ENCODE measurements at places on chromosomes 6 and 20.

- no peak for DNase-seq
Measured at GRCh38 chr20:31496761-31497295, 17.4 kb upstream of the HM13 start.

DNA sequence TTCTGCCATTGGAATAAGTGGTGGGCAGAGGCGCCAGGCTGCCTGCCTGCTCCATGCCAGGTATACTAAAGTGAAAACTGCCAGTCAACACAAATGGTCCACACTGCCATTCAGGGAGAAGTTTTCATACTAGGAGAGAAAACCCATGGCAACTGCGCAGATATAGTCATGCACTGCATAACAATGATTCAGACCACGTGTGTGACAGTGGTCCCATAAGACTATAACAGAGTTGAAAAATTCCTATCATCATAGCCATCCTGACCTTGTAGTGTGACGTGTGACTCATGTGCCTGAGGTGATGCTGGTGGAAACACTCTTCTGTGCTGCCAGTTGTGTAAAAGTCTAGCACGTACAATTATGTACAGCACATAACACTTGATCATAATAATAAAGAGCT lies 25.1 kb downstream of the ZC3H12D start:
- DNase-seq: no peak

DNA sequence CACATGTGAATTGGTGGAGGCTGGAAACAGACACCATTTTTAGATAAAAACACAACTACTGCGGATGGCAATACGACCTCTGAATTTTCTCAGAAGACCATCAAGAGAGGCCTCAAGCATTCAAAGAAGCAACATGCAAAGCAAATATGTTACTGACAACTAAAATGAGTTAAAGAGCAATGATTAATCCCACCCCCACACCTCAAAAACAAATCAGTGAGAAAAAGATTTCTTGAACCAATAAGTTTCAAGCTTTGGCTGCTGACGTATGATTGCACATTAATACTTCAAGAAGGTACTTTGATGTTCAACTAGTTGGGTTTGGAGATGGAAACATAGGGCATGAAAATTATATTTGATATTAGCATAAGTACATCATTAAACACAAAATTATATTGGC lies 982 bp downstream of the MMUT start:
- no peak for DNase-seq

DNA sequence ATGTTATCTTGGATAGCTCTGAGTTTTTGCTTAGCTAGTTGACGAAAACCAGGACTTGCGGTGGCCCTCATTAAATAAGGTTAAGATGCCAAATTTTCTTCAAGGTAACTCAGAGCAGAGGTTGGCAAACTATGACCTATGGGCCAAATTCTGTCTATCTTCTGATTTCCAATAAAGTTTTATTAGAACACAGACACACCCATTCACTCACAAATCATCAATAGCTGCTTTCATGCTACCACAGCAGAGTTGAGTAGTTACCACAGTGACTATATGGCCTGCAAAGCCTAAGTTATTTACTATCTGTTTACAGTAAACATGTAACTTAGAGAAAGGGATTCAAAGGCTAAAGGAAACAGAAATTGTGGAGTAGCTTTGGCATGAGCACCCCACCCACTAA lies 23.6 kb downstream of the DCDC2 start:
- no peak for DNase-seq

DNA sequence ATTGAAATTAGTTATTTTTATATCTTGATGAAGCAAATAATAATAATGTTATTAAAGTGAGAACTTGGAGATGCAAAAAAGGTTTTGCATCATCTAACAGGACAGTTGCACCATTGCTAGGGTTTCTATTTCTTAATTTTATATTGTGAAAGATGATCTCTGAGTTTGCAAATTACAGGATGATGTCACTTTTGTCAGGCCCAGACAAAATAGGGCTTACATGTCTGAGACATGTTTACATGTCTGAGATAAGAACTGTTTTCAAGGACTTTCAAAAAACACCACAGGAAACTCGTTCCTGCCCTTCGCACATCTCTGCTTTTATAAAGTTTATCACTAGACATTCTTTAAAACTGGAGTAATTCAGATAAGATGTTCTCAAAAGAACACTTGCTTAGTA lies 1075.8 kb upstream of the MANEA start:
- DNase-seq: no peak

DNA sequence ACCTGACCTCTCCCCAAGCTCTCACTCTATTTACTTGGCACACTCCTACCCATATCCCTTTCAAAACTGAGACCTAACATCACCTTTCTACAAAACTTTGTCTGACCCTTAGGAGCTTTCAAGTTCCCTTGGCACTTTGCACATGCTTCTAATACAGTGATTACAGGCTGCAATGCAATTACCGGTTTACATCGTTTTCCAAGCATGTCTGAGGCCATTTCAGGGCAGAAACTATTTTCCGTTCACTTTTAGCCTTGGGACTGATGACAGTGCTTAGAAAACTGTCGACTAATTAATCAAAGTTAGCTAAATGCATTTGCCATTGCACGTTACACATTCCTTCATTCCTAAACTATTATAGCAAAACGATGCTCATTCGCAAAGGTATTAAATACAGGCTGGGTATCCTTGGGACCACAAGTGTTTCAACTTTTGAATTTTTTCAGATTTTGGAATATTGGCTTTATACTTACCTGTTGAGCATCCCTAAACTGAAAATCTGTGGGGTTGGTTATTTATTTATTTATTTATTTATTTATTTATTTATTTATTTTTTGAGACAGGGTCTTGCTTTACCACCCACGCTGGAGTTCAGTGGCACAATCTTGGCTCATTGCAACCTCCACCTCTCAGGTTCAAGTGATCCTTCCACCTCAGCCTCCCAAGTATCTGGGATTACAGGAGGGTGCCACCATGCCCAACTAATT lies 3.3 kb downstream of the RARS2 start:
- no peak for DNase-seq

- DNase-seq: peak; percentile 59
Measured at GRCh38 chr6:133130863-133131262, 110.3 kb upstream of the EYA4 start.

GRCh38 chr20:63542696-63543095 lies 4.9 kb downstream of the SRMS start:
- DNase-seq: peak; percentile 72

DNA sequence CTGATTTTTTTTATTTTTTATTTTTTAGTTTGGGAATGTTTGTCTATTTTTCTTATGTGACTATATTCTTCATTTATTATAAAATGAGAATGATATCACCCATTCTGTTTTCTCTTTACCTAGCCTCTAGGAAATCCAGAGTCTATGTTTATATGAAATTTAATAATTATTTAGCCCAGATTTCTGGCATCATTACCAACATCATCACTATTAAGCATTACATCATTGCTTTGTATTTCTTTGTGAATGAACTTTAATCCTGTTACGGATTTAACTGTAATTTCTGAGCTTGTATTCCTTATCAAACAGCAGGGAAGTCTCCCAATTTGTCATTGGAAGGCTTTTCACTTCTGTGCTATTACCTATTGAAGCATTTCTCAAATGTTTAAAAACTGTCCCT lies 72.7 kb upstream of the NOX3 start:
- DNase-seq: no peak

DNA sequence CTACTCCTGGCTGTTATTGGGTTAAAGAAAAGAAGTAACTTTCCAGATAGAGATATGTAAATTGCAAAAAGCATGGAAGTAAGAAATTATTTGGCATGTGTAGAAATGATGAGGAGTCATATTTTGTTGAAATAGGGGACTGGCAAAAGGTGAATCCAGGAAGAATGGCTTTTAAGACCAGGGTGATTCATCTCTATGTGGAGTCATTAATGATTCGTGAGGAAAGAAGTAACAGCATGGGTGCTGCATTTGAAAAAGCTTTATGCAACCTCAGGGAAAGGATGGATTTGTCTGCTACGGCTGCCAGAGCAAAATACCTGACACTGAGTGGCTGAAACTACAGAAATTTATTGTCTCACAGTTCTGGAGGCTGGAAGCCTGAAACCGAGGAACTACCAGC lies 14.8 kb upstream of the SYNE1 start:
- no peak for DNase-seq

GRCh38 chr6:1745814-1746213 lies 136.1 kb downstream of the FOXC1 start:
- DNase-seq: no peak

- peak; percentile 84 for DNase-seq
Measured at GRCh38 chr6:113564371-113565171, 292.6 kb upstream of the MARCKS start.

- no peak for DNase-seq
Measured at GRCh38 chr20:30985386-30985785, 272.1 kb upstream of the DEFB115 start.

DNA sequence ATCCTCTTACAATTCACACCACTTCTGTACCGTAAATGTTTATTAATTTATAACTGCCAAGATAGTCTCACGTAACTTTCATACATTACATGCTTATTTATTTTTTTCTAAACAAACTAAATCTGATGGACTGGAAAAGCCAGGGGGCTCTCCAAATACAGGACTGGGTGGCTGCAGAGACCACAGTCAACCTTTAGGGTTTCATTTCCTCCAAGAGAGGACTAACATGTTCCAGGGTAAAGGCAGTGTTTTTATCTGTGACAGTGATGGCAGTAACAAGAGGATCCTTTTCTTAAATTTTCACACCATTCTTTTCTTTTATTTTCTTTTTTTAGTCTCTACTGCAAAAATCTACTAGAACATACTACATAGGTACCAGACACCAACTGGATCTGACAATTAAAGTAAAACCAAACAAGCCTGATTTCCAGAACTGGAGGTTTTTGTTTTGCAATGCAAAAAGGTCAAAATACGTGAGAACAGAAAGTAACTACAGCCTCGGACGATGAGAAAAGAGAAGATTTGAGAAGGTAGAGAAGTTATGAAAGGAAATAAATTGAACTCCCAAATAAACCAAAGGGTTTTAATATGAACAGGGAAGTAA lies 1.2 kb downstream of the LMBRD1 start:
- no peak for DNase-seq

DNA sequence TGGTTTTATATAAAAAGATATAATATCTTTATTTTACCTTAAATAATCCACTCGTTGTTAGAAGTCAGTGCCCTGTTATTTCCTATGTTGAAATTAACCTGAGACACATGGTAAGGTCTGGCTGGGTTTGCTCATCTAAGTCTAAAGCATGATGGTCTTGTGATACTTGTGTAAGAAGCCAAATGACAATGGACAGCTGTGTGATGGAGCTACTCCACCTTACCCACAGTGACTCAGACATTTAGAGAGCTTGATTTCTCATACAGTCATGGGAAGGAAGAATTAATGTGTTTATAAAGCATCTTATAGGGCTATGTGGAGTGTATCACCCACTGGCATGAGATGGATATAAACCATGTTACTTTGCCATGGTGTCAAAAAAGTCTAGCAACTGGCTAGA lies 11.7 kb downstream of the CTCFL start:
- DNase-seq: no peak

- DNase-seq: no peak
Measured at GRCh38 chr20:41293269-41294037, 24.1 kb downstream of the ZHX3 start.

- DNase-seq: no peak
Measured at GRCh38 chr20:15756754-15757115, 816.5 kb downstream of the KIF16B start.

GRCh38 chr20:43723186-43723585 lies 3.6 kb downstream of the GTSF1L start:
- DNase-seq: no peak

DNA sequence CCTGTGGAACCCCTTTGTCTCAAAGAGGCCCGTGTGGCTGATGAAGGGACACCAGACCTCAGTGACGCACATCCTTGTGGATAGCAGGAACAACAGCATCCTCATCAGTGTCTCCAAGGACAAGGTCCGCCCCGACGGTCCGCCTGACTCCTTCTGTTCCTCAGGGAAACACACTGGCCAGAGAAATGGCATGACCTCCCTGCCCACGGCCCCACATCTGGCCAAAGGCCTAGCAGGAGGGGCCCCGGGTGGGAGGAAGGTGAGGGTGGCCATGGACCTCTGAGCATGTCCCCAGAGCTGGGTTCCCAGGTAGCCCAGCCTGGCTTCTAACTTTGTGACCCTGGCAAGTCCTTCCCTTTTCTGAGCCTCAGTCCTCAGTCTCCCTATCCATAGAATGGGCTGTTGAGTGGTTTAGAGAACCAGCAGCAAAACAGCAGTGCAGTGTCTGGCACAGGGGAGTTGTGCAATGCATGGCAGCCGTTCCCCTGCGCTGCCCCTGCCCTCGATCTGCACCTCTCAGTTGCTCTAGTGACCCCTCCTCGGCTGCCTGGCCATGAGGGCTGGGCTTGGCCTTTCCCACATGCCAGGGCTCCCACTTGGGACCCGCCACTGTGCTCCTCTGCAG lies 48.3 kb downstream of the EFCAB8 start:
- DNase-seq: no peak

GRCh38 chr20:10915815-10916214 lies 242.0 kb upstream of the JAG1 start:
- DNase-seq: no peak

- DNase-seq: no peak
Measured at GRCh38 chr6:6409397-6410030, 89.1 kb upstream of the F13A1 start.

- DNase-seq: peak; percentile 85
Measured at GRCh38 chr20:64037498-64038213, 1.7 kb downstream of the C20orf204 start.

- DNase-seq: no peak
Measured at GRCh38 chr20:36542516-36543183, 1.3 kb downstream of the MYL9 start.

GRCh38 chr20:44738813-44739477 lies 6.7 kb upstream of the KCNK15 start:
- peak; percentile 74 for DNase-seq

GRCh38 chr20:52892023-52892422 lies 80.1 kb upstream of the TSHZ2 start:
- DNase-seq: no peak

GRCh38 chr6:143792402-143793279 lies 50.5 kb upstream of the LTV1 start:
- no peak for DNase-seq

- DNase-seq: no peak
Measured at GRCh38 chr6:26607434-26608230, 10.9 kb downstream of the ABT1 start.

DNA sequence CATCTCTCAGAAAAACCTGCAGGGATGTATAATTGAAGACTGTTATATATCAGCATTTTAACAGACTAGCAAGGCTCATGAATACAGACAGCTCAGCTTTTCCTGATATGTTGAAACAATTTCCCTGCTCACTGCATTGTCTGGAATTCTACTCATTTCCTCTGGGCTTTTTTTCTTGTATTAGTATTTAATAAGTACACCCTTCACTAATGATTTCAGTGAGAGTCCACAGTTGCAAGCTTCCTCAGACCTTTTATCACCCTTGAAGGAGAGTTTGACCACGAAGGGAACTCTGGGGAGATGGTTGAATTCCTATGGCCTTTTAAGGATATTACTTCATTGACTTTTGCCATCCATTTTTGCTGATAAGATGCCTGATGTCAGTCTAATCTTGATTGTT lies 248.7 kb downstream of the ADGB start:
- no peak for DNase-seq

- DNase-seq: no peak
Measured at GRCh38 chr6:158293122-158293521, 19.1 kb upstream of the TULP4 start.

All from upper lobe of left lung (tissue), 6 donors.